ENCODE measurements at places on chromosomes 3 and 15.

DNA sequence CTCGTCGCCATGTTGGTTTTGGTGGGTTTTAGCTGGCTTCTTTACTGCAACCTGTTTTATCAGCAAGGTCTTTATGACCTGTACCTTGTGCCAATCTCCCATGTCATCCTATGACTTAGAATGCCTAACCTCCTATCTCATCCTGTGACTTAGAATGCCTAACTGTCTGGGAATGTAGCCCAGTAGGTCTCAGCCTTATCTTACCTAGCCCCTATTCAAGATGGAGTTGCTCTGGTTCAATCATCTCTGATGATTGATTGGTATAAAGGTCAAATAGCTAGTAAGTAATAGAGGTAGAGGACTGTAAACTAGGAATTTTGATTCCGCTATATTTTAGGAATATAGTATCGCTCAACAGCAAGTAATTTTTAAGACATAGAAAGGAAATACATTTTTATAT, 1.3 kb upstream of the ACKR2 start:
- DNase-seq = no peak

- DNase-seq = no peak
Observed at GRCh38 chr15:65630760-65631159, 9.0 kb downstream of the SLC24A1 start.

DNA sequence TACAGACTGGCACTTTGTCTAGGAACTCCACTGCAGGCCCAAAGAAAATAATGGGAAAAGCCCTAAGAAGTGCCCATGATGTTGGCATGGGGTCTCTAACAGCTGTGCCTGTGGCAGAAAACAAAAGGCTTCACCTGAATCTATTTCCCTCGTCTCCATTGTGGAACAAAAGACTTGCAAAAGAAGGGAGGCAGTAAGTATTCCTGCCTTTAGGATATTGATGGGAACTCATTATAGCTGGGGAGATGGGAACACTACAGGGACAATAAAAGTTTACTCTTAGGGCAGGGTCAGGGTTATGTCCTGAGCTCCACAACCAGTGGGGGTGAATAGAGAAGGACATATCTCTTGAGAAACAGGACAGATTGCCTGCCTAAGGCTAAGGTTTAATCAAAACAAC, 930.6 kb upstream of the EPHA6 start:
- no peak for DNase-seq

- DNase-seq = no peak
Observed at GRCh38 chr15:55630858-55631257, 42.7 kb upstream of the PYGO1 start.

- DNase-seq = no peak
Observed at GRCh38 chr3:45647148-45647619, 42.0 kb upstream of the SACM1L start.

DNA sequence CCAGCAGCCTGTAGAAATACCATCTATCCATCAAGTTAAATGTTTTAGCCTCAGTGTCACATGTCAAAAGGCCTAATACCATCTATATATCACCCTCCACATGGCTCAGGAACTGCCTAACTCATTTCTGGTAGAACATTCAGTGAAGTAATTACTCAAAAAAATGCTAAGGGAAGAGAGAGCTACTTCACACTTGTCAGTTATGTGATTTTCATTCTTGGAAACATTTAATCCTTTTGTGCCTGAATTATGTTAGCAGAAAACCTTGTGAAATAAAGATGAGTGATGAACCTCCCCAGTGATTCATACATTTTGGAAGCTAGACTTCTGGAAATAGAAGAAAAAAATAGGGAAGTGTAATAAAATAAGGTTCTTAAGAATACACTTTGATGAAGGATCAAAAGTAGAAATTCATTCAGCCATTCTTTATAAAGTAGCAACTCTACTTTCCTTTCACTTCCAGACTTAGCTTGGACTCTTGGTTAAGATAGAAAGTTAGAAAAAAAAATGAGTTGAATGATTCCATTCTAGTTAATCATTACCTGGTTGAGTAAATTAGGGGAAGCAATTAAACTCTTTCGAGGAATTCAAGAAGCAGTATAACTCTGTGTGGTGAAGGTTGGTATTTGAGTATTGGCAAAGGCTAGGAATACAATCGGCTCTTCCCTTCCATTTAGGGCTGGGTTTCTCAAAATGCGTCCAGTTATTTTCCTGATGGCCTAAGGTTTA, 3.6 kb downstream of the OTOL1 start:
- no peak for DNase-seq

DNA sequence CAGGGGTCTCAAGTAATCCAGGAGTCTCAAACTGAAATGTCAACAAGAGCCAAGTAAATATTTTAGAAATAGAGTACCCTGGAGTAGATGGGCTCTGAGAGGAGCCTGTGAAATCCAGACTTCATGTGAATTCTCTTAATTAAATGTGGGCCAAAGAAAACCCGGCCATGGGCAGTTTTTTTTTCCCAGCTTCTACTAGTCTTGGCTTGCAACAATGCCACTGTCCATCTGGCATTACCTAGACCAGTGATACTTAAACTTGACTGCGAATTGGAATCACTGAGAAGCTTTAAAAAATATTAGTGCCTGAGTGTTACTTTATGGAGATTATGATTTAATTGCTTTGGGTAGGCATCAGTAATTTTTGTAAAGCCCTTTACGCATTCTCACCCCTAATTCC, 66.4 kb upstream of the GOLGA6B start:
- no peak for DNase-seq

DNA sequence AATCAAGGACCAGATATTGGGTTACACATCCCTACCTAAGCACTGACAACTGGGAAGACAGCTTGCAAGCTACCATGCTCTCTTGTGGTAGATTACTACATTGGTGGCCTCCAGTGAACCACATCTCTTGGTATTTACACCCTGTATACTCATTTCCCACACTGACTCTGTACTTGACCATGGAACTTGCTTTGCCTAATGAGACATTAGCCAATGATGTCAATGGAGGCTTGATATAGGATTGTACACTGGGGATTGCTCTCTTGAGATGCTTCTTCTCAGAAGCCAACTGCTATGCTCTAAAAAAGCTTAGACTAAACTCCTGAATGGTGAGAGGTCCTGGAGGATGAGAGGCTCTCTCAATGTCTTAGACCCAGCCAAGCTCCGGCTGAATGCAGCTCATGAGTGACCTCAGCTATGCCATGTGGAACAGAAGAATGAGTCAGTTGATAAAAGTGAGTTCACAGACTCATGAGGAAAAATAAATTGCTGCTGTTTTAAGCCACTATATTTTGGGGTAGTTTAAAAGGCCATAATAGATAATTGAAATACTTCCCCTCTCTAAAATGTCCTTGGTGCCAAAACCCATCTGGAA, 61.5 kb upstream of the GALNT15 start:
- DNase-seq = no peak

- DNase-seq = no peak
Observed at GRCh38 chr15:98728082-98728810, 79.9 kb downstream of the IGF1R start.

DNA sequence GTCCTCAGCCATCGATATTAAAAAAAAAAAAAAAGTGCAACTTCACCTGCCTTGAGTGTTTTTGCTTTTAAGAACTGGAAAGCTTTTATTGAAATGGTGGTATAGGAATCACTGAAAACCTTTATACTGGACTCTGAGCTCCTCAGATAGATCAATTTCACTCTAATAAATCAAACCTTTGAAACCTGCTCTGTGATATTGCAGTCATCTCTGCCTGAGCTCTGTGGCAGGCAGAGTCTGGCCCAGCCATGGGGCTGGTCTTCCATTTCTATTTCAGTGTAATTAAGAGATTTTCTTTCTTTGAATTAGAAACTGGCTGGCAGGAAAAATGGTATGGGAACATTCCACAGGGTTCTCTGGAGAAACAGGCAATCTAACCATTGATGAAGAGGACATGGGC, 762.5 kb downstream of the AGBL1 start:
- no peak for DNase-seq

DNA sequence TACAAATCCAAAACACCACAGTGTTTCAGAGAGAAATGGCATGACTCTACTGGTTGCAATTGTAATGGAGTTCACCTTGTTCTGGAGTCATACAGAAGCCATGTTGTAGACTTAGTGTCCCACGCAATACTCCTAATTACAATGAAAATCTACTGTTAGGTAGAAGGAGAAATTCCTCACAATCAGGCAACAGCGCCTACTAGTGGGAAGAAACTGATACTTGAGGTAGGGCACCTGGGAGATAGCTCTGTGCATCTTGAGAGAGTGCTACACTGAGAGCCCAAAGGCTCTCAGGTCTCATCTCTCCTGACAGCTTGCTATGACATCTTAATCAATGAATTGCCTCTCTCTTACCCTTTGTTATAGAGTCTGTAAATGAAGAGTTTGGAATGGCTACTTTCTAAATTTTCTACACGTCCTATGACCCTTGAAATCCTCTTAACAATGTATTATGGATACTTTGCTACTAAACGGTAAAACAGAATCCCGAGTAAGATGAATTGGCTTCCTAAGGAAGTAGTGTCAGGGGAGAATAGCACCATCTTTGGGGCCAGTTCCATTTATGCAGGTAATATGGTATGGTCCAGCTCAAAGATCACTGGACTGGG, 422.7 kb upstream of the TPRG1 start:
- no peak for DNase-seq

GRCh38 chr3:64341296-64341695, 116.0 kb upstream of the PRICKLE2 start:
- no peak for DNase-seq

DNA sequence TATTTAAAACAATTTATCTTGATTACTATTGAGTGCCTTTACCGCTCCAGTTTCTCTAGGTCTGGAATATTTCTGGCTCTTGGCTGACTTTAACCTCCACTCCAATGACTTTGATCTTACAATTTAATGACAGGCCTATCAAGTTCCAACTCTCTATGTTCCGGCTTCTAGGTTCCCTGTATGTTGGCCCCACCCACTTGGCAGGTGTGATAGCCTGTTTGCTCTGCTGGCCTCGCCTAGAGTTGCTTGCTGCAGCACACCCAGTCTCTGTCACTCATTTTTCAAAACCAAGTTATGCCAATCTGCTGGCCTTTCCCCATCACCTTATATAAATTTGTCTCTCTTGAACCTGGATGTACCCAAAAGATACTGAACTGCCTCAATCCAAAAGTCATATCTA, 428.0 kb downstream of the ROBO1 start:
- DNase-seq = no peak

GRCh38 chr15:94587113-94587512, 355.8 kb downstream of the MCTP2 start:
- no peak for DNase-seq

GRCh38 chr3:79477242-79477641, 290.6 kb downstream of the ROBO1 start:
- no peak for DNase-seq

- DNase-seq = no peak
Observed at GRCh38 chr3:11482021-11482420, 161.7 kb downstream of the VGLL4 start.

GRCh38 chr3:190338717-190339116, 16.5 kb upstream of the CLDN1 start:
- no peak for DNase-seq

DNA sequence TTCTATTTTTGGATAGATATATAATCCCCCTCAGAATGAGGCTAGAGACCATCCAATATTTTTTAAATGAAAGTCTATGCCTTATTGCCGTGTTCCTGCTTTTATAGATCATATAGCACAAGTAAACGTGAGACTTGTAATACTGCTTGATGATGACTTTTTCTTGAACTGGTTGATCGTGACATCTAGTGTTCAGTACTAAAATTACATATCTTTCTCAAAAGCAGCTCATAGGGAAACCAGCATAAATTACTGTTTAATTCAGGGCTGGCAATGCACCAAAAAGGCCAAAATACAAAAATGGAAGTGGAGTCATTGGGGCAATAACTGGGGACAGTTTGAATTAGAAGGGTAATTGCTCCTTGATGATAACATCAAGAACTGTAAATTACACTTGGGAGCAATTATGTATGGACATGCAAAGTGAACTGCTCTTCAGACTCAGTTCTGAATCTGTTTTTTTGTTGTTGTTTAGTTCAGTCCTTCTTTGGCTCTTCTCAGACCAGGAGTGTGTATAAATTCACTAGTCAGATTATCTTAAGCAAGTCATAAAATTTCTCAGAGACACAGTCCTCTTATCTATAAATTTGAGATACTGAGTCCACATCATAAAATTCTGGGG, 325.3 kb downstream of the THSD4 start:
- DNase-seq = no peak

GRCh38 chr3:60841355-60841754, 409.9 kb downstream of the FHIT start:
- DNase-seq = no peak
